ENCODE measurements at places on chromosomes 1 and 21.

DNA sequence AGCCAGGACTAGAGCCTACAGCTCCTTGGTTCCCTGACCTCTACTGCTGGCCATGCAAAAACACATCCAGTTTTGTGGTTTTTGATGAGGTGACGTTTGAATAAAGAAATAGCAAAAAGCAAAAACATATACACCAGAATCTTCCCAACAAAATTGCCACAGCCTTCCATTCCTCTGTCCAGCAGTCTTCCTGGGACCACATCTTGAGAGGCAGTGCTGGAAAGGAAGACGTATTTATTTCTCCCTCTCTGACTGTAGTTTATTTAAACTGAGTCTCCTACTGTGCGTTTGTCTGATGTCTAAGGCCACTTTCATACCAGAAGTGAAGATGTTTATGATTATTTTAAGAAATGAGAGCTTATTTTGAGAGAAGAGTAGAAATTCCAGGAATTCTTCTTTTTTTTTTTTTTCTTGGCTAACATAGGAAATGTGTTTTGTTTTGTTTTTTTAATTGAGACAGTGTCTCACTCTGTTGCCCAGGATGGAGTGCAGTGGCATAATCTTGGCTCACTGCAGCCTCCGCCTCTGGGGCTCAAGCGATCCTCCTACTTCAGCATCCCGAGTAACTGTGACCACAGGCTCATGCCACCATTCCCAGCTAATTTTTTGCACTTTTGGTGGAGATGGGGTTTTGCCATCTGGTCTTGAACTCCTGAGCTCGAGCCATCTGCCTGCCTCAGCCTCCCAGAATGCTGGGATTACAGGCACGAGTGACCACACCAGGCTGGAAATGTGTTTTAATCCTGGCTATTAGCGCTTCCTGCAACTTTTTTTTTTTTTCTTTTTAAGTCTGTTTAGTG lies 118.5 kb downstream of the ITSN1 start:
- peak overlapping the region; percentile 64 for H3K27ac ChIP-seq
- H3K27me3 ChIP-seq: no peaks in the 10 kb centered on the region
- H3K4me3 ChIP-seq: peak overlapping the region; percentile 5
- peaks cover 28% of the 10 kb centered on the region for H3K4me1 ChIP-seq

GRCh38 chr21:36023092-36023480 lies 37.2 kb downstream of the SETD4 start:
- no peak for DNase-seq
- no peaks in the 10 kb centered on the region for H3K36me3 ChIP-seq
- no peaks in the 10 kb centered on the region for H3K4me1 ChIP-seq
- no peak overlapping the region for H3K27ac ChIP-seq
- H3K4me3 ChIP-seq: no peak overlapping the region
- no peaks in the 10 kb centered on the region for H3K27me3 ChIP-seq

DNA sequence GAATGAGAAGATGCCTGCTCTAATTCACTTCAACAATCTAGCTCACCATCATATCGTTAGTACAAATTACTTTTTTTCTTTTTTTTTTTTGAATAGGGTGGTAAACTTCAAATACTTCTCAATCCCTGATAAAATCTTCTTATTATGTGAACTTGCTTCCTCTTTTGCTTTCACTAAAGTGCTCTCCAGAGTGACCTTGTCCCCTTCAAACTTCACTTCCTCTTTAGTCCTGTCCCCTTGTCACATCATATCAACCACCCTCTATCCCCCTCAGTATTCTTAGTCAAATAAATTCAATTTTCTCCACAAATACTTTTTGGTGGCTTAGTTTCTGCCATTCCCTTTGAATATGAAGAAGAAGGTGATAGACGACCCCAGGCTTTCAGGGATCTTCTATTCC lies 124.9 kb upstream of the PLXNA2 start:
- H3K4me1 ChIP-seq: no peaks in the 10 kb centered on the region
- no peak overlapping the region for H3K4me3 ChIP-seq
- no peak overlapping the region for H3K27ac ChIP-seq
- H3K36me3 ChIP-seq: no peaks in the 10 kb centered on the region
- no peaks in the 10 kb centered on the region for H3K27me3 ChIP-seq

- H3K4me1 ChIP-seq: no peaks in the 10 kb centered on the region
- H3K27me3 ChIP-seq: no peaks in the 10 kb centered on the region
- no peak for DNase-seq
Measured at GRCh38 chr1:152018537-152018936, 18.3 kb downstream of the S100A11 start.

DNA sequence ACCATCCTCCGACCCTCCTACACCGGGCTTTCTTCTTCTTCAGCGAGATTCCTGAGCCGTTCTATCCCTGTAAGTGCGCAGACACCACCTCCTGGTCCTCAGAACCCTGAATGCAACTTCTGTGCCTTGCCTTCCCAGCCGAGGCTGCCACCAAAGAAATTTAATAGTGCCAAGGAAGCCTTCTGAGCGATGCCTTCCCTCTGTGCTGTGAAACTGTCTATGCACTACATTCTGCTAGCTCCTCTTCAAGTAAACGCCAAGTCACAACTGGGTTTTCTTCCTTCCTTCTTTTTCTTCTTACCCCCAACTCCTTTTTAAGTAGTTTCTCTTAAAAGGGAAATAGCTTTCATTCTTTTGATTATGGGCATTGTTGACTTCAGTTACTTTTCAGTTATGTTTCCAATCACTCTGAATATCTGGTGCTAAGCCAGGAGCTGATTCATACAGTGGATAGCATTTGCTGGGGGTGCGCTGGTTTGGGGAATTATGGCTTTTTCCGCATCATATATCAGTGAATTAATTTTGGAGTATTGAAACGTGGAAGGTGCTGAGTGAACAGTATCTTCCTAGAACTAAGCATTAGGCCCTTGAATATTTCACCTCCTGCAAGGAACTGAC lies 38.6 kb upstream of the GPR88 start:
- H3K4me1 ChIP-seq: no peaks in the 10 kb centered on the region
- no peaks in the 10 kb centered on the region for H3K27me3 ChIP-seq
- no peak overlapping the region for H3K4me3 ChIP-seq
- no peaks in the 10 kb centered on the region for H3K36me3 ChIP-seq

Measured in right lobe of liver (tissue), 6 donors.